ENCODE measurements at places on chromosomes 2 and 18.

- DNase-seq = no peak
Measured at GRCh38 chr2:240340361-240340761, 95.1 kb upstream of the GPC1 start.

- no peak for DNase-seq
Measured at GRCh38 chr2:240146627-240147278, 6.3 kb upstream of the OTOS start.

GRCh38 chr18:63681449-63682340 is 20.0 kb upstream of the SERPINB3 start:
- no peak for DNase-seq

DNA sequence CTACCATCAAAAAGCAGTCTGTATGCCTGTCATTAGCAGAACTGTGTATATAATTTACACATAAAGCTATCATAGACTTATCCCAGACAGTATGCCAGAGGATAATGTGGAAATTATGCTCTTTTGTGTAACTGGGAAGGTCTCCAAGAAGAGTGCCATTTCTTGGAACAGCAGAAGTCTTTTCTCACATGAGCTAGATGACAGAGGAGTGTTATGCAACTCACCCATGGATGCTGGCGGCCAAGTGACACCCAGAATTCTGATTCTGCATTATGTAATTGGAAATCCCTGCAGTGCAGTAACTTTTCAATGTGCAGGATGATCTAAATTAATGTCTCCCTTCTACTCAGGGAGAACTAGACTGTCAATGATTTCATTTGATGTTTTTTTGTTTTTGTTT is 160.0 kb downstream of the UBE2E3 start:
- no peak for DNase-seq

DNA sequence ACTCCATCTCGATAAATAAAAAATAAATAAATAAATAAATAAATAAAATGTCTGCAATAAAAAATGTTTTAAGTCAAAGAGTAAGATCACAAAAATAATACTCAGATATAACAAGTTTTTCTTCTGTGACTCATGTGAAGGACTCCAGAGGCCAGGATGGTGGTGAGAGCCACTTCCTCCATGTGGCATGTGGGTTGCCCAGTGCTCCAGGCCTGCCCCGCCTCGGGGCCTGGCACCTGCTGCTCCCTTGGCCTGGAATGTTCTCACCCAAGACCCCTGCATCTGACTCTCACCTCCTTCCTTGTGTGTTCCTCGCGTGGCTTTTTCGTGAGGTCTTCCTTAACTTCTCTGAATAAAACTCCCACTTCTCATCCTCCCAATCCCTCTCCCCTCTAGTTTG is 77.4 kb upstream of the LDLRAD4 start:
- no peak for DNase-seq

GRCh38 chr2:163736433-163737189 is 803 bp upstream of the FIGN start:
- DNase-seq = no peak

DNA sequence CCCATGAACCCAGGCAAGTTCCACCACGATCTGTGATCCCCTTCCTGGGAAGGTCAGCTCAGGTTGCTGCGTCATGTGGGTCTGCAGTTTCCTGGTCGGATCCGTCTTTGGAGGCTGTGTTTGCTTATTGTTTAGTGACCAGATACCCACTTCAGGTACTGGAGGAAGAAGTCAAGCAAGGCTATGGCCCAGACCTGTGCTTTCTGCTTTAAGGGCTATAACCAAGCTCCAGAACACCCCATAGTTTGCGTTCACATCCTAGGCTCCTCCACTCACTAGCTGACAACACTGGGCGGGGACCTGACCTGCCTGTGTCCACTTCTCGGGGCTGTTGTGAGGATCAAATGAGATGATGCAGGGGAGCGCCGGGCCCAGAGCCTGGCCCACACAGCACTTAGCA is 44.0 kb downstream of the MAL start:
- no peak for DNase-seq

DNA sequence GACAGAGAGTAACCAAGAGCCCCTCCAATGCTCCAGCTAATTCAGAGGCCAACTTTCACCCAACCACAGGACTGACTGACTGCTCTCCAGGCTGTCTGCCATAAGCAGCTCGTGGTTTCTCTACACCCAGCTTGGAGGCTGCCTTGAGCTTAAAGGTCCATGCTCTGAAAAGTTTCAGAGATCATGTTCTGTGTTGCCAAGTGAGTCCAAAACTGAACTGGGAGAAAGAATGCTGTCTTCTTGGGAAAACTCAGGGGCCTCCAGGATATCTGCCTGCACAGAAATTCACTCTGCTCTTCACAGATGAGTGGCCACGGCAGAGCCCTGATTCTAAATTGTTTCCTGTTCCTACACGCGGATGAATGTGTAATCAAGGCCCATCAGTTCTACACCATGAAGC is 51.1 kb downstream of the LPIN2 start:
- no peak for DNase-seq

DNA sequence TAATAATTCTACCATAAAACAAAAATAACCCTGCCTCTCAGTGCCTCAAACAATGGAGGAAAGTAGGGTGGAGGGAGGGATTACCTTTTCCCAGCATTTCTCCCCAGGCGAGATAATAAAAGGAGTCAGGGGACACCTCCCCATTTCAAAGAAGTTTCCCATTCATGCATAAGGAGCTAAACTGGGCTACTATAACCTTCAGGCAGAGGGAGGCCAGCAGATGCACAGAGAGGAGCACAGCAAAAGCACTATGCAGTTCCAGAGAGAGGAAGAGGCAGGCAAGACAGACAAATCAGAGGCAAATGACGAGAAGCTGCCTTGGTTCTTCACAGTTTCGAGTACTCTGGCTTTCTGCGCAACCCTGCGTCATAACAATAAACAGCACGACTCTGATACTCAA is 17.4 kb downstream of the CFAP210 start:
- DNase-seq = no peak

DNA sequence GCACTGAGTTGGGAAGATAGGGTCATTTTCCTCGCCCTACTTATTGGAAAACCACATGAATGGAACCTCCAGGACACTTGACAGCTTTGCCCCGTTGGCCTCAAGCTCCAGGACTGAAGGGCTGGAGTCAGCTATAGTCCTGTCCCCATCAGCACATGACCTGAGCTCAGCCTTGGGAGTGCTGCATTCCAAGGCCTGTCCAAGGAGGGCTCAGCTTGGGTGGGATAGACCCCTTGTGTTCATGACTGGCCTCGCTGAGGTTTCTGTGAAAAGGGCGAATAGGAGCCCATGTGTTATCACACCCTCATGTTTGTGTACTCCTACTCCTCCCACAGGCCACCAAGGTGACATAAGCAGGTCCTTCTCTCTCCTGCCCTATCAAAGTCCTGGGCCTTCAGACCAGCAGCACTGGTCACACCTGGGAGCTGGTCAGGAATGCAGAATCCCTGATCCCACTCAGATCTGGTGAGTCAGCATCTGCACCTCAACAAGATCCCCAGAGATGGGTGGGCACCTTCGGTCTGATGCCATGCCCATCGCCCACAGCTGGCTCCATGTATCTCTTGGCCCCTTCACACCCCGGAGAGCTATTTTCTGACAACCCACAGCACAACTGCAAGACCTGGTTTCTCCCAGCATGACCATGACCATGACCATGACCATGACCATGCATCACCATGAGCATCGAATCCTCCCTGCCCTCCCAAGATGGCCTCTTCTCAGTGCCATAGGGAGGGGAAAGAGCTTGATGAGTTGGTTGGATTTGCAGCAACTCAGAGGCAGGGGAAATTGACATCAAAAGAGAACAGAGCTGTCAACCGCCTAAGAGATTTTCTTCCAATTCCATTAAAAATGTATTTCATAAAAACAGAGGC is 83.0 kb upstream of the RAB6C start:
- DNase-seq = no peak

DNA sequence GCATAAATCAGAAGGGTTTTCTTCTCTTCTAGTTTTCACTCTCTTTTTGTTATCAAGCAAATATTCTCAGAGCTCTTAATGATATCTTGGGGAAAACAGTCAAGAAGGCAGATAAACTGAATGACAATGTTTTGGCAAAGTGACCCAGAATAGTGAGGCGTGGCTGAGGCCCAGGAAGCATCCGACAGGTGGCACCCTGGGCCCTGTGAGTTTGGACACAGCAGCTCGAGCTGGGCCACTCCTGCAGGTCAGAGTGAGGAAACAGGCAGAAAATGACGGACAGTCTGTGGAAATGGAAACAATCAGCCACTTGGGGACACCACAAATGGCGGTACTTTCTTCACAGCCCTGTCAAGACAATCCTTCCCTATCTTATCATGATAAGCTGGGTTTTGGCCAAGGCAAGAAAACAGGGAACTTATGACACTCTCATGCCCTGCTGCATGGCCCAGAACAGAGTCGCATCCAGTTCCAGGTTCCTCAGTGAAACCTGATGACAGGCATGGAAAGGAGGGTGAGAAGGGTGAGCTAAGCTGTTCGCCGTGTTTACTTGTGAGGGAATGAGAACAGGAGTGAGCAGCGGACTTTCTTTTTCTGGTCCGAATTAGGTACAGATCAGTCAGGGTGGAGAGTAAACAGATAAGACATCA is 32.1 kb downstream of the MRPL44 start:
- no peak for DNase-seq

GRCh38 chr2:42368817-42369531 is 8.0 kb upstream of the COX7A2L start:
- DNase-seq = no peak

GRCh38 chr2:36789181-36789804 is 92.8 kb downstream of the VIT start:
- DNase-seq = no peak

DNA sequence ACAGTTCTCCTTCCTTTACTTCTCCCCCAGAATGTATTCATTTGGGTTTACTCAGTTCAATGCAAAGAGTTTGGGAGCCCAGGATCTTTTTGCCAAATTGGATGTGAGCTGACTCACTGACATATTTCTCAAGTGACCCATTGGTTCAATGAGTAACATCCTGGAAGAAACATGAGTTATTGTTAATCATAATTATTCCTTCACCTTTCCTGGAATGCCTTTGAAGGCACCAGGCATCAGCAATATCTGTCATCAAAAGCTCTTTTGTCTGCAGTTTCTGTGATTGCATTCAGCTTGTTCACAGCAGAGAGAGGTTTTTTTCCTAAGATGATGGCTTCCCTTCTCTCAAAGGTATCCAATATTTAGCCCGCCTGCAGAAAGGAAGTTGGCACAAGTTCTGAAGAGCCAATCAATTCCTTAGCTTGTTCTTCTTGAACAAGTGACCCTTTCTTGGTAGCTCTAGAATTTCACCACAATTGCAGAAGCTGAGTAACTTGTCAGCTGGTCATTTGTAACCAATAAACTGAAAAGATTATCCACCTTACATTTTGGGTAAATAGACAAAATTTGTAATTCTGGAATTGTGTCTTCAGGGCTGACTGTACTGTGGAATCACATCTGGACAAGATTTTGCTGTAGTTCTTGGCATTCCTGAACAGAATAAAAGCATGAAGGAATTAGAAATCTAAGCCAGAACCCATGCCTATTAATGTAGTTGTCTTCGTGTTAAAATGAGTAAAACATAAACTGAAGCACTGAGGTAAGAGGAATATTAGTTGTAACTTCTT is 72.2 kb upstream of the TMEM17 start:
- DNase-seq = no peak

- DNase-seq = no peak
Measured at GRCh38 chr2:74457129-74457548, 1.1 kb upstream of the WBP1 start.

- DNase-seq = no peak
Measured at GRCh38 chr18:35577045-35577848, 4.3 kb upstream of the GALNT1 start.
